ENCODE measurements at places on chromosomes 6 and 20.

DNA sequence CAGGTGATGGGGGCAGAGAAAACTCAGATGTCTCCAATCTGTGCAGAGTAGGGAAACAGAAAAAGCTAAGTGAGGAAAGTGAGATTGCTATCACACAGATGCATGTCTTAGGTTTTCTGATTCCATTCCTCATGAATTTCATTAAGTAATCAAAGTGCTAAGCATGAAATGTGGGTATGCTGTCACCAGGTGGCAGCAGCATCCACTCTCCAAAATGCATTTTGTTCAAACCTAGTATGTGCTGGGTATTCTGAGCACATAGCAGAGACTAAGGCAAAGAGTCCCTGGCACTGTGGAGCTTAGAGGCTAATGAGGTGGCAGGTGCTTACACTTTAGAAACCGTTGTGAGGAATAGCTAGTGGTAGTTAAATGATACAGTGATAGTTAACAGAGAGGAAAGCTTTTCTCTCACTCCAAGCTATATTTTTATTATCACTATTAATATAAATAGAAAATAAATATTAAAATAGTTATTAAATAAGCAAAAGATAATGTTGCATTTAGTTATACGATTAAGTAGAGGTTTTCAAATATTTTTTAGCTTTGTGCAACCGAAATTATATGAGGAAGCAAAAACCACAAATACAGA lies 179.5 kb downstream of the CDH26 start:
- no peak for DNase-seq

- DNase-seq = no peak
Observed at GRCh38 chr20:39698752-39699151, 736.6 kb downstream of the DHX35 start.

DNA sequence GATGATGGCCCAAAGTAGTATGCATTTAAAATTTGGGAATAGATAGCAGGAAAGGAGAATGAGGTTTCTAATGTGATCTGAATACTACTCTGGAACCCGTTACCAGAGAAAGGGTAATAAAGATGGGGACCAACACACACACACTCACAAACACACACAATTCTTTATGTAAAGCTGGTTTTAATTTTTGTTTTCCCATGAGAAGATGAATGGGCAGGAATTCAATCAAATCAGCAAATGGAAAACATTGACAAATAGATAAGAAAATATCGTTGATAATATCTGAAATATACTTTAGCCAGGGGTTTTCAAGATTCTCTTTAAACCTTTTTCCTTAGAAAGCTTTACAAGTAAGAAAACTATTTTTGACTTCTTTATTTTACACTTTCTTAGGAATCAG lies 303.0 kb downstream of the PRL start:
- DNase-seq = no peak

- peak; percentile 31 for DNase-seq
Observed at GRCh38 chr6:38671885-38672467, 31.0 kb downstream of the GLO1 start.

DNA sequence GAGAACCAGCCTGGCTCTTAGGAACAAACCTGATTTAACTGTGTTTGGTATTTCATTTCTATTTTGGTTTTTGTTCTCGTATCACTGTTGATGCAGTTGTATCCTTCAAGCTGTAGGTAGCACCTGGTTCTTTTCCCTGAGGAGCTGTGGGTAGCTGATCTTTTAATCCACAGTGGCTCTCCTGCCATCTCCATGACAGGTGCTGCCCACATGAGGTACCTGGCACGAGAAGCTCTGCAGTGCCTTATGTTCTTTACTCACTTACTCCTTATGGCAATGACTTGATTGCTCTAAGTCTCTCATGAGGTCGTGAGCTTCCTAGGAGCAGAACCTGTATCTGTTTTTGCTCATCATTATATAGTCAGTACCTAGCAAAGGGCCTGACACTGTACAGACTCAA lies 74.3 kb upstream of the EMILIN3 start:
- DNase-seq = no peak

GRCh38 chr20:21027569-21027968 lies 78.6 kb downstream of the LINC00237 start:
- DNase-seq = no peak

DNA sequence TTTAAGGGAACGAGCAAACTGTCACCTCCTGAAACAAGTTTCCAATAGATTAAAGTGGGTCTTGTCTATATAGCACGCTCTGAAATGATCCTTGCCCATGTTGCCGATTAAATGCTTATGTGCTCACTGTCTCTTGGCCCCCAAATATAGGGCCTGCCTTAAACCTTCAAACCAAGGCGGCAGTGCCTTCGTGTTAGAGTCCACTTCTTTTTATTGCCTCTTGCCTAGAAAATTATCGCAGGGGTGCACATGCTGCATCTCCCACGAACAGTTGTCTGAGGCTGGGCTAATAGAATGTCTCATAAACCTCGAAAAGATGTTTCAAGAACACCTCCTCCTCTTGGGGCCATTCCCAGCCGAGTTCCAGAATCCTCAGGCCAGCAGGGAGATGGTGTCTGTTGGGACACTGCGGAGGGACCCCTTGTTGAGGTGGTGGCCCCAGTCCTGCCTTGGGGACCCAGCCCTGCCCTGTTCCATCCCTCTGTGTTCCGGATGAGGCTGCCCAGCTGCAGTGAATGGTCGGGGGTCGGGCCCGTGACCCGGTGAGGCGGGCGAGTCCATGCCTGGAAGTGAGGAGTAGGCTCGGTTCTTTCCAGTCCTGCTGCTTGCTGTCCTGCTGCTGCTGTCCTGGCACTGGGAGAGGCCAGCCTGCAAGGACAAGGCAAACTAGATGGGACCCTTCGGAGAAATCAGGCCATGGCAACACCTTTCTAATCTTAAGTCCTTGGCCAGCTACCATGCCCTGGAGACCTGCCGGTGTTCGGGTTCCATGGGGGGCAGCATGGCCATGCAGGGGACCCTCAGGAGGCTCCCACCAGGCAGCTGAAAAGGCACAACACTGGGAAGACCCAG lies 34.7 kb upstream of the SLCO4A1 start:
- no peak for DNase-seq

GRCh38 chr6:138287144-138287955 lies 69.1 kb upstream of the PBOV1 start:
- no peak for DNase-seq

DNA sequence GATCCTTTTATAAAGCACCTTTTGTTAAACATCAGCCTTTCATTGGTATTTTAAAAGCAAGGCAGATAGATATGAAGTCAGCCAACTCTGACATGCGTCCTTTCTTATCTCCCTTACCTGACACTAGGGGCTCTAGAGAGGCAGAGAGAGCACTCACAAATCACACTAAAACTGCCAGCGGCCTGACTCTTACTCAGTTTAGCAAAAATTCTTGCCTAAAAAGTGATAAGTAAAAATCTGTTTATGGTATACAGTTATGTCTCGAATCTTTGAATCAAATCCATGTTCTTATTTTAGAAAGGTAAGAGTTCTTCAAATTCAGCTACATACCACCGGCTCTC lies 10.4 kb upstream of the TDRD6 start:
- no peak for DNase-seq

DNA sequence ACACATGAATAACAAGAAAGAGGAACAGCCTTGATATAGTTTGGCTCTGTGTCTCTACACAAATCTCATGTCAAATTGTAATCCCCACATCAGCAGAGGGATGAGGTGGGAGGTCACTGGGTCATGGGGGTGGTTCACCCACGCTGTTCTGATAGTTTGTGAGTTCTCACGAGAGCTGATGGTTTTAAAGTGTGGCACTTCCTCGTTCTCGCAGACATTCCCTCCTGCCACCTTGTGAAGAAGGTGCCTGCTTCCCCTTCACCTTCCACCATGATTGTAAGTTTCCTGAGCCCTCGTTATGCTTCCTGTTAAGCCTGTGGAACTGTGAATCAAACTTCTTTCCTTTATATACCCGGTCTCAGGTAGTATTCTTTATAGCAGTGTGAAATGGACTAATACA lies 13.1 kb downstream of the SRPK1 start:
- DNase-seq = no peak

- DNase-seq = no peak
Observed at GRCh38 chr6:127185437-127185995, 67.0 kb downstream of the RSPO3 start.

DNA sequence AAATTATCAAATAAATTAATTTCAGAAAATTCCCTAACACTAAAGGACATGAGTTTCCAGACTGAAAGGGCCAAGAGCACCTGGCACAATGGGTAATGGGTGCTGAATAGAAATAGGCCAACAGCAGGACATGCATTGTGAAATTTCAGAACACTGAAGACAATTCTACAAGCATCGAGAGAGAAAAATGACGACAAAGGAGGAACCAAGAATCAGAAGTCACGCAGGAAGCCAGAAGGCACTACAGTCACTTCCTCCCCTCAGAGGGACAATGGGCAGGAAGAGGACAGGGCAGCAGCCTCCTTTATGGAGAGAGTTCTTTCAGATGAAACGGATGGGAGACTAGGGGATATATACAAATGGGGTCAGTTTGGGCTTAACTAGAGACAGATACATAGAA lies 29.6 kb downstream of the PCNA start:
- no peak for DNase-seq

DNA sequence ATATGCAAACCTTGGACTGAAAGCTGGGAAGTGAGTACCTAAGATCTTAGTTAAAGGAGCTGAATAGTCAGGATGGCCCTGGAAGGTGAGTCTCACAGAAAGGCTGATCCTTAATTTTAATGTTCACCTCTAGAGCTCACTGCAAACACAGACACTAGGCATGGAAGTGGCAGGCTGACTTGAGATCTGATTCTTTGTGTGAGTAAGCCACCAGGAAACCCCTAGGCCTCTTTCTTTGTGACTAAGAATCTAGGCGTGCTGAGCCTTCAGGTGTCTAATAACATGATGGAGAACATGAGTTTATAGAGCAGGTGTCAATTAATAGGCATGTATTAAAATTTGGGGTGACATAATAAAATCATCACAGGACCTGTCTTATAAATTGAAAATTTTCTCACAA lies 642.2 kb downstream of the EYS start:
- DNase-seq = no peak

GRCh38 chr20:39069976-39070375 lies 107.8 kb downstream of the DHX35 start:
- DNase-seq = no peak

DNA sequence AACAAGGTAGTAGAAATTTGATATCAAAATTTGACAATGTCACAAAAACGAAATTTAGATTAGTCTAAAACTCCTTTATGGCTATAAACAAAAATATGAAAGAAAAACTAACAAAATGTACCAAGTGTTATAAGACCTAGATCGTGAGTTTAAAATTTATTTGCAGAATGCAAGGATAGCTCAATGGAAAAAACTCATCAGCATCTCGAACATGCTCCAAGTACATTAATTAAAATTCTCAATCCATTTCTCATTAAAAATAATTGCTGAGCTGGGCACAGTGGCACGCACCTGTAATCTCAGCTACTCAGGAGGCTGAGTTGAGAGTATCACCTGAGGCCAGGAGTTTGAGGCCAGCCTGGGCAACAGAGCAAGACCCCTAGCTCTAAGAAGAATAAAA lies 70.8 kb downstream of the MAP3K5 start:
- DNase-seq = no peak

GRCh38 chr6:22873513-22874136 lies 304.3 kb downstream of the HDGFL1 start:
- no peak for DNase-seq

DNA sequence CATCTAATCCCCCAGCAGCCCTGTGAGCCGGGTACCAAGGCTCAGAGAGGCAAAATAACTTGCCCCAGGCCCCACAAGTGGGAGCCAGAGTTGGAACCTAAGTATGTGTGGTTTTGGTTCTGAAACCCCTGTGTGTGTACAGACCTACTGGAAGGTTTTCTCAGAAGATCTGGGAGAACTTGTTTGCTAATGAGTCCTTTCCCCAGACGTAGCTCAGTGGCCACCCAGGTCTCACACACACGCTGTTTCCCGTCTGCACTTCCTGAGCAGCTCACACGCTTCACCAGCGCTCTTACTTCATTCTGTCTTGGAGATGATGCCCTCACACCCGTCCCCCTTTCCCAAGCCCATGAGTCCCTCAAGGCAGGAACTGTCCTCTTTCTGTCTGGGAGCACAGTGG lies 8.2 kb downstream of the CCN5 start:
- no peak for DNase-seq

DNA sequence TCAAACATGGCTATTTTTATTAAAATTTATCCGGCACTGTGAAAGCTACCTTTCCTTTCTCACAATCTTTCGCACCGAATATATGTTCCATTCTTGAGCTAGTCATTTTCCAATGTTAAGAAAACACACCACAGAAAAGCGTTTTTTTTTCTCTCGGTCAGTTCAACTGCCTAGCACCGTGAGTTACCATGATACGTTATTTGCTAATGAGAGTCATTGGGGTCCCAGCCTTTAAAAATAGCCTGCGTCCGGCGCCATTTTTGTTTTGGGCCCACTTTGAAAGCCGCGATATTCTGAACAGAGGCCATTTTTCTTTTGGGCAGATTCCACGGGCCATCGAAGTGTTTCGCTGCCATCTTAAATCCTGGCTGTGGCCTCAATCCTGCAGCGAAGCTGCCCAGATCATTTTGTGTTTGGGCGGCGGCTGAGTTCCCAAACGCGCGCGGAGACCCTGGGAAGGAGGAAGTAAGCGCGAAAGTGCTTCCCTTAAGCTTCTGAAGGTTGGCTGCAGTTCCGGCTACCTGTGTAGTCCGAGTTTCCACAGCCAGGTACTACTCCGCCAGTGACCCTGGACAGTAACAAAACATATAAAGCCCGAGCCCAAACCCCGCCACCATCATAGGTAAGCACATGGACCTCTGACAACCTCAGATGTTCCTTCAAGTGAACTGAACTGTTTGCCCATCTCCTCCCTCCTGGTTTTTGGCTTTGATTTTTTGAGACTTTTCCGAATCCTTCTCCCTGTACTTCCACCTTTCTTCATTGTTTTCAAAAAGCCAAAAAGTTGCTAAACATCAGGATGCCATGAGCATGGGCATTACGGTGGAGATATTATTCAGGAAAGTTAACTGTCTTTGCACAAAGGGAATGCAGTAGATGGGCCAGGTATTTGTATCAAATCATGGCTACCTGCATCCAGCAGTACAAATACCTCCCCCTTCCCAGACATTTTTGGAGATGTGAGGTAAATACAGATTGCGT lies at the start of gene SLX4IP:
Gene SLX4IP (plus strand): TSS at position 474 of the 981 bp plus-strand sequence. CDS start 22,900 bp downstream, outside the sequence.
- peak; percentile 91 for DNase-seq

Data from kidney epithelial cell (primary cell).